ENCODE measurements at places on chromosomes 1 and 21. TPM values are rescaled to one million over a fixed set of nuclear protein-coding genes. Genes with fewer than 3 reads are reported as not detected.

AQP10 gene
- not detected for total RNA-seq

NID1 gene
- total RNA-seq = 305 TPM

TP53BP2 gene
- 106 TPM for total RNA-seq

ADAMTS1 gene
- total RNA-seq = 60.6 TPM

KCNJ15 gene
- total RNA-seq = 1.6 TPM

CENPF gene
- total RNA-seq = 0.83 TPM

GABPB2 gene
- 25.7 TPM for total RNA-seq

B3GALNT2 gene
- 68.4 TPM for total RNA-seq

BRINP3 gene
- total RNA-seq = 10.1 TPM

YIPF1 gene
- total RNA-seq = 19.9 TPM

MPL gene
- 0.63 TPM for total RNA-seq

DPT gene
- total RNA-seq = 151 TPM

MDM4 gene
- 32.1 TPM for total RNA-seq

VANGL1 gene
- total RNA-seq = 6.3 TPM

EXO1 gene
- not detected for total RNA-seq

OR10J5 gene
- not detected for total RNA-seq

RASSF5 gene
- 10.9 TPM for total RNA-seq

TMPRSS15 gene
- not detected for total RNA-seq

ERICH3 gene
- not detected for total RNA-seq

PTGFRN gene
- 69.1 TPM for total RNA-seq

WARS2 gene
- total RNA-seq = 5.8 TPM

F13B gene
- total RNA-seq = not detected

LRIG2 gene
- 10.5 TPM for total RNA-seq

RNF187 gene
- total RNA-seq = 62.6 TPM

LRRC71 gene
- not detected for total RNA-seq

Measured in esophagus muscularis mucosa (tissue), 4 donors.